Hematopoietic multipotent progenitor cell (in vitro differentiated cells): ENCODE measurements at places on chromosomes 4 and X. TPM values are rescaled to one million over a fixed set of nuclear protein-coding genes. Genes with fewer than 3 reads are reported as not detected.

BTK gene
- 37.7 TPM for total RNA-seq

- DNase-seq: no peak
Measured at GRCh38 chr4:66972087-66972486, 573.2 kb downstream of the CENPC start.

GRCh38 chr4:185093603-185094002 lies 49.5 kb upstream of the SLC25A4 start:
- DNase-seq: no peak

DNA sequence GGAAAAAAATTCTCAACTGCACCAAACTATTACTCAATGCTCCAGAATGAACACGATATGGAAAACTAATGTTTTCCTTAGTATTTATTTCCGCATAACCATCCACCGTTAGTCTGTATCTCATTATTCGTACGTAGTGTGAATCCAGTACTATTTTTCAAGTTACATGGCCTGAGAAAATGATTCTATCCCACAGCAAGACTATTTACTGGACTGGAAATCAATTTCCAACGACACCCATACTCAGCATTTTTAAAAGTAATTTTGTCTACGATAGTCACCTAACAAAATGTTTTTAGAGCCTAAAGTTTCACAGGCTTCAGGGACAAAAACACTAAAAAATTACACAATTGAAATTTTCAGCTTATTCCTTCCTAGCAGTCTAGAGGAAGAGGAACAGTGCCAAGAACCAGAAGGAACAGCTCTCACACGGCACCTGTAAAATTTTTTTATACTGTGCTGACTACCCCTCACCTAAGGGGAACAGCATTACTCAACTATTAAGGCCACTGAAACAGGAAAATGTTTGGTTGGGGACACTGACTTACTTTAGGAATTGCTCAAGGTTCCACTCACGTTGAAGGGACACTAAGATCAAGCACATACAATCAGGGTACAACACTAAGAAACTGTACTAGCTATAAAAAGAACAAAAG lies 9.6 kb downstream of the UBE2D3 start:
- no peak for DNase-seq

DNA sequence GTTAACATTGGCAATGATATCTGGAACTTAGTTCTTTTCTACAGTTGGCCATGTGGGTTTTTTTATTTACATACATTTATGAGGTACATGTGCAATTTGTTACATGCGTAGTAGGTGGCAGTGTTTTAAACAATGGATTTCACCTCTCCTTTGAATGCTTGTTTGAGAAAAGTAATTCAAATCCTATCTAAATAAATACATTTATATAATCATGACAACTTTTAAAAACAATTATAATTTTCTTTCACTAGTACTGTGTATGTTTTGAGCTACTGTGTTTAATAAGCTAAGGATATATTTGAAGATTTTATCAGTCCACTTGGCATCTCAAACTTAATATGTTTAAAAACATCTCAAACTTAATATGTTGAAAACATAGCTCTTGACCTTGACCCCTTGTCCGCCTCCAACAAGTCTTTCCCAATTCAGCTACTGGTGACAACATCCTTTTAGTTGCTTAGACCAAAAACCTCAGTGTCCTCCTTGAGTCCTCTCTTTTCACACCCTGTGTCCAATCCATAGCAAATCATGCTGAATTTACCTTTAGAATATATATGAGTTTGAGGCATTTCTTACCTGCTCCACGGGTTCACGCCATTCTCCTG lies 14.5 kb downstream of the GUCY1B1 start:
- DNase-seq: no peak

CXCL11 gene
- 0.27 TPM for total RNA-seq

DNA sequence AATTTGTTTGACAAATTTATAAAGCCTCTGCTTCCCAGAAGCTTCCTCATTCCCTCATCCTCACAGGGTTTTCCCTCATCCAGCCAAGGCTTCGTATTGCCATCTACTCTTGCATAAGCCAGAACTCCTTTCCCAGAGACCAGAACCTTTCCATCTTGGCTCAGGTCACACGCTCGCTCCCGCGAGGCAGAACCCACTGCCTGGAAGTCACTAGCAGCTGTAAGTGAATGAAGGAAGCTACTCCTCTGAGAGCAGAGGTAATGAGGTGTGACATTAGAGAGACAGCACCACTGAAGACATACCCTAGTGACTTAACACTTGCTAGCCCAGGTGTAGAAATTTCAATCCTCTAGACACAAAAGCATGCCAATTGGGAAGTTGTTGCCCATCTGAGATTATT lies 52.5 kb downstream of the LHFPL1 start:
- no peak for DNase-seq

DNA sequence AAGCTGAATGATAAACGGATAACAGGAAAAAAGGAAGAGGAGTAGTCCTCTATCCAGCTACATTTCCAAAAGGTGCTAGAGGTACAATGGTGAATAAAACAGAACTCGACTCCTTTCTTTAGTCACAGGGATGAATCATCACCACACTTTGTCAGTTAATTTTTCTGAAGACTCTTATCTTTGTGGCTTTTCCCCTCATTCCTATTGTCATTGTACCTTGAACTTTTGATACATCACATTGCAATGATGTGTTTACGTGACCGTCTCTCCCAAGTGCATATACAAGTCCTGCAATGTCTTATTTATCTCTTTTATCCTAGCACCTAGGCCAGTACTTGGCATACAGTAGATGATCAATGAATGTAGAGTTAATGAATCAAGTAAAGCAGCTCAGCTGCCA lies 134.7 kb downstream of the LHFPL1 start:
- DNase-seq: no peak

- peak; percentile 29 for DNase-seq
Measured at GRCh38 chrX:155086202-155086840, 15.0 kb downstream of the BRCC3 start.

- DNase-seq: no peak
Measured at GRCh38 chrX:10482261-10482660, 138.1 kb downstream of the MID1 start.

DNA sequence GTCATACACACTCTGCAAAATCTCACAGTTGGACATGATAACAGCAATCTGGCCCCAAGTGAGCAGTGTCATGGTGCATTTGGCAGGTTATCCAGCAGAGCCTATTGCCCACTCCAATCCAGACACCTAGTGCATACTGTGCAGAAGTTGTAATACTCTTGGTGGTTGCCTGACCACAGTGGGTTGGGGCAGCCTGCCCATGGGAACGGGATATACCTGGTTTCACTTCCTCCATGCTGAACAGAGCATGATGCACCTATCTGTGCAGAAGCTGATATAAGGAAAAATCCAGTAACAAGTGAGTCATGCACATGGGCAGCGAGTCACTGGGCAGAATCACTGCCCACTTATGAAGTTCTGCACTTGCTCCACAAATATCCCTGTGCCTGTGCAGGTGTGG lies 105.3 kb upstream of the IGSF1 start:
- DNase-seq: no peak

GRCh38 chr4:30763321-30763727 lies 43.2 kb downstream of the PCDH7 start:
- DNase-seq: no peak

MAGEA10 gene
- not detected for total RNA-seq

DNA sequence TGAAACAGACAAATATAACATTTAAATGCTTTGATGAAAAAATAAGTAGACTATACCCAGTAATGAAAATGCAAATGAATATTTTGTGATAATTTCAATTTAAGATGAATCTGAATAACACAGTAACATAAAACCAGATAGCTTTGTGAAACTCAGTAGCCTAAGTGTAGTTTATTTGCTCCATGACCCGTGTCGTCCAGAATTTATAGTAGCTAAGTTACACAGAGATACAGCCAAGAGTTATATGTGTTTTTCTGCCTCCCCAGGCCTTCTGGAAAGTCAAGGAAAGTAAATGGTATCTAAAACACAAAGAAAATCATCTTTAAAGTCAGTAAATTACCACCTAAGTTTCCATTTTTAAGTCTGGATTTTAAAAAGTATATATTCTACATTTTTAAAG lies 26.7 kb downstream of the HPGD start:
- DNase-seq: no peak

LYAR gene
- 3.5 TPM for total RNA-seq

DNA sequence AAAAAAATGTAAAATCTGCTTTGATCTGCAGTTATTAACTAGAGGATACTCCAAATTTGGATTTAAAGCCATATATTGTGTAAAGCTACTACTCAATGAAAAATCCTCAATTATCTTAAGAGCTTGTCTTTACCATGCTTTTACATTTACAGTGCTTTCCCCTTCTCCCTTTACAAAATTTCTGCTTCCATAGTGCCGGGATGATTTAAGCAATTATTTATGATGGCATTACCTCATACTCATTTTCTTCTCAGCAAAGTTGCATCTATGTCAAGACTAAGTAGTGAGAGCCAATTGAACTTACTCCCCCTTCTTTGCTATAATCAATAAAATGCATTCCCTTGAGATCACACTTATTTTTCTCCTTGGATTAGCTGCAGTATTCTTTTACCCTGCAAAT lies 505.4 kb upstream of the AGA start:
- no peak for DNase-seq

- no peak for DNase-seq
Measured at GRCh38 chr4:3345384-3345783, 52.6 kb downstream of the RGS12 start.

DNA sequence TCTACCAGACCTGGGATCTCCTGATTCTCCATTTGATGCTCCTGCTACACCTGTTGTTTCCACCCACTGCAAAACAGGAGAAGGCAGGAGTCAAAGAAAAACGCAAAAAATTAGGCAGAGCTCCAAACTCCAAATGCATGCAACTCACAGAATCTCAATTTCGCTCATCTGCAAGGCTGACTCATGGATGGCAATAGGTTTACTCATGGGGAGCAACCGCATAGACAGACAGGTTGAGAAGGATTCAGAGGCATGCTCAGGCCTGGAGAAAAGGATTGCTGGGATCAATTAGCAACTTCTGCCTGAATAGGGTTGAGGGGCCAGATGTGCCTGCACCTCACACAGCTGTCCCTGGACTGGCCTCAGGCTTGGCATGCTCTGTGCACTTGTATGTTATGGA lies 231.0 kb downstream of the LDB2 start:
- DNase-seq: no peak

DNA sequence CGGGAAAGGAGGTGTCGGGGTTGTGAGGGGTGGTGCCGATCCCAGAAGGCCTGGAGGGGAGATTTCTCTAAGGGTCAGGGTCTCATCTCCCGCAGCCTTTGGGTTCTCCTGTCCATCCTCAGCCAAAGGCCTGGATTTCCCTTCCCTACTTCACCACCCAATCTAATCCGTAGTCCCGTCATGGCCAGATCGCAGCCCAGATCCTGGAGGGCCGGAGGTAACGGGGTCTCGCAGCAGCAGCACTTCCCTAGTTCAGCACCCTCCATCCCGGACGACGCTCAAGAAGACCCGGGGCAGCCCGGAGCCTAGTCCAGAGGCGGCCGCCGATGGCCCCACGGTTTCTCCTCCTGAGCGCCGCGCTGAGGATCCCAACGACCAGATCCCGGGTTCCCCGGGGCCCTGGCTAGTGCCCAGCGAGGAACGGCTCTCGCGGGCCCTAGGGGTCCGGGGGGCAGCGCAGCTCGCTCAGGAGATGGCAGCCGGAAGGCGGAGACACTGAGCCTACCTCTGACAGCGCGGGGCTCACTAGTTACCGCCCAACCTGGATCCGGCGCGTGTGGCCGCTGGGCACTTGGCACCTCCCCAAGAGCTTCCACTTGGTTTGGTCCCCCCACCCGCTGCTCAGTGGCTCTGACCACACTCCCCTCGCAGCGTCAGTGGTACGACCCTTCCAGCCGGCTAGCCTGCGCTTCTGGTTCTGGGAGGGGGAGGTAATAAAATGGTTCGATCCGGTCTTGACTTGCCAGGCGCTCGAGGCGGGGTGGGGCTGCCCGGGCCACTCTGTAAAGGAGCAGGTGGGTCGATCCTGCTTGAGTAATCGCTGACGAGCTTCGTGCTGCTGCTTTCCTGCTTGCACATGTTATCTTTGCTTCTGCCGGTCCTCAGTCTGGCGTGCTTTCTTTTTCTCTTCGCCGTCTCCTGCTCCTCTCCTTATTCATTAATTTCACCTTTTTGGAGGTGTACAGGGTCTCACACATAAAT lies 3.6 kb downstream of the MAGIX start:
- no peak for DNase-seq
